ENCODE measurements at places on chromosomes 1 and 21. TPM values are rescaled to one million over a fixed set of nuclear protein-coding genes. Genes with fewer than 3 reads are reported as not detected.

OR10T2 gene
- total RNA-seq, result not detected

AMY1C gene
- total RNA-seq, result not detected

CFAP107 gene
- total RNA-seq, result not detected

GBP6 gene
- total RNA-seq, result 0.25 TPM

AKR1A1 gene
- 47.9 TPM for total RNA-seq

TLCD4 gene
- total RNA-seq, result 9.1 TPM

CFH gene
- total RNA-seq, result 16.0 TPM

UBL4B gene
- 0.25 TPM for total RNA-seq

CDA gene
- total RNA-seq, result not detected

OR2L8 gene
- total RNA-seq, result 0.74 TPM
